ENCODE measurements at places on chromosomes 5 and 9.

- DNase-seq = no peak
Measured at GRCh38 chr5:95935553-95936100, 26.0 kb downstream of the ELL2 start.

DNA sequence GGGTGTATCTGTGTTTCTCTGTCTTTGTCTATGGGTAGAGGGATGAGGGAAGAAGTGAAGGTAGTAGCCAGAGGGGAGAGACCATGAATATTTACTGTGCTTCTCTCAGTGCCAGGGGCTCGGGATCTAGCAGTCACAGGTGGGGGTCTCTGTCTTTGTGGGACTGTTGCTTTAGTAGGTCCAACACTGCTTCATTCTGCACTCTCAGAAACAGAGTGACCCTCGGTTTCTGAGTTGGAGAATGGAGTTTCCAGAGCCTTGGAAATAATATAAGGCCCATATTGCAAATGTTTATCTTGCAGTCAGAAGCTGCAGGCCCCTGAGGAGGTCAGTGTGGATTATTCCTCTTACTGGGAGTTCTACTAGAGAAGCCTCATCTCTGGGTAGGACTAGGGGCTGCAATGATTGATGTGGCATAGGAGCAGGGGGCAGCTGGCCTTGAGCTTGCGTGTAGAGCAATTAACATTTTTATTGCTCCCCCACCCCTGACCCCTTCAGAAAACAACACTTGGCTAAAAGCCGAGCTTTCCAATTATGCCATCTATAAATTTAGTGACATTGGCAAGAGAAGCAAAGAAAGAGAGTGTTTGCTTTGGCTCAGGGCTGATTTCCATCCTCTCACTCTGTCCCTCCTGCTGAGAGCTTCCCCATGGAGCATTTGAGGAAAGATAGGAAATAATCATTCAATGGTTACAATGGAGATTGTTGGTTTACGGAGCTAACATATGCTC, 55.0 kb upstream of the TRPC7 start:
- DNase-seq = no peak

- no peak for DNase-seq
Measured at GRCh38 chr5:139141446-139142204, 56.5 kb downstream of the SIL1 start.

DNA sequence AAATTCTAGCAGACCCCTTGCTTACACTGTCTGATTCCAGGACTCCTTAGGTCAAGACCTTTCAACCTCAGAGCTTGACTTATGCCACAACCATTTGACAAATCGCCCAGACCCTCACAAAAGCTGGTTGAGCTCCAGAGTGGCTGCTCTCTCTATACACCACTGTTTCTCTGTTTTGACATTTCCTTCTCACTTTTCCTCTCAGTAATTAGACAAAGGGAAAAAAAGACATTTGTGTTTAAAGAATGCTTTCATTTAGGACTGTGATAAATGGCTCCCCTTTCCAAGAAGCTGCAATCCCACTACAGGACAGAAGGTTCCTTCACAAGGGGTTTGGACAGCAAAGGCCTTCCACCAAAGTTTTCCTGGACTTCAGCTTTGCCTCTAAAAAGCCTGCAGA, 601.3 kb downstream of the NR2F1-AS1 start:
- no peak for DNase-seq

DNA sequence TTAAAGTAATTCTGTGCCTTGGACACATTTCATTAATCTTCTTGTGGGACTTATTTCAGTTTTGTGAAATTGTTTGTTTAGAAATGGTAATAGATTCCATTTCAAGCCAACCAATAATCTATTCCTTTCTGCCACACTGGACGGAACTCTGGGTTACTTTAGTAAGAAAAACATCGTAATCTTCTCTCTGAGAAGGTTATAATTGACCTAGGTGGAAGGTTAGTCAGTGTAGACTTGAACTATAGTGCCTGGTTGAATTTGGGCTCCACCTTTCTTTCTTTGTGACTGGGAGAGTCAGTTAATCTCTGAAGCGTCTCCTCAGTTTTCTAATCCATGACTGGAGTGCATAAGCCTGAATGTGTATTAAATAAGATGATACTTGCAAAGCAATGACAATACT, 89.7 kb upstream of the PRLR start:
- DNase-seq = peak; percentile 17

DNA sequence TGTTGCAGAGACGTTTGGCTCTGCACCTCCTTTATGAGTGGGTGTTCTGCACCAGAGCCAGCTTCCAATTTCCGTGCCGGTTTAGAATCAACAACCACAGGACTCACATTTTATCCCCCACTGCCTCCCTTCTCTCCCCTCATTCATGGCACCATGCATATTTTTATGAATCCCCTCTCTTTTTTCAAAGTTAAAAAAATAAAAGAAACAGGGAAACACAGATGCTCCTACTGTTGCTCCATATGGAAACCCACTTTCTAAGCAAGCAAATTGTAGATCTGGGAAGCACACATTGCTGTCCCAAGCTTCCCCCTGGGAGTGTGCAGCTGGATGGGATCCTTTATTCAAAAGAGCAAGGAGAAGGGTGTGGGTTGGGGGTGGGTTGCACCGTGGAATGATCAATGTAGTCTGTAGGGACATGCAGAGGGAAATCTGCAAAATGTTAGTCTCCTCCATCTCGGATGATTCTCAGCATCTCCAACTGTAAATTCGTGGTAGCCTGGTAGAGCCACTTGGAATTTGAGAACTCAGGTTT, 410.0 kb upstream of the ADAMTSL1 start:
- no peak for DNase-seq

GRCh38 chr9:70557661-70558369, 143.4 kb upstream of the KLF9 start:
- no peak for DNase-seq

GRCh38 chr5:66864240-66864884, 268.2 kb downstream of the MAST4 start:
- DNase-seq = peak; percentile 26

GRCh38 chr5:160750938-160751657, 100.9 kb downstream of the ATP10B start:
- no peak for DNase-seq

GRCh38 chr5:105413406-105413990, 1850.9 kb upstream of the NUDT12 start:
- no peak for DNase-seq

- no peak for DNase-seq
Measured at GRCh38 chr5:110909950-110910349, 161.6 kb upstream of the TSLP start.

- no peak for DNase-seq
Measured at GRCh38 chr5:574906-575305, 37.2 kb upstream of the CEP72 start.

DNA sequence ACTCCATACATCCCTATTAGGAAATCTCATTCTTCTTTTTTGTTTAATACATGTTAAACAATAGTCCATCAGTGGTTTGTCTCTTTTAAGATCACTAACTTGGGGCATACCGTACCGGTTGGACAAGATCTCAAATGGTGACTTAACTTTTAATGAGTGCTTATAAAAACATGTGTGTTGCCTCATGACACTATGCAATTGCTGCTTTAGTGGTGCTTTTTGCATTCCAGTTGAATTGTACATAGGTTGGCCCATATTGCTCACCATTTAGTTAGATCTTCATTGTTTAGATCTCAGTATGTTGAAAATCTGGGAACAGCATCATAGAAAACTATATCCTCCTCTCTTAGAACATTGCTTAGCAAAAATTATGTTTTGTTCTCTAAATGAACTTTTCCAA, 17.8 kb downstream of the C9orf85 start:
- no peak for DNase-seq

DNA sequence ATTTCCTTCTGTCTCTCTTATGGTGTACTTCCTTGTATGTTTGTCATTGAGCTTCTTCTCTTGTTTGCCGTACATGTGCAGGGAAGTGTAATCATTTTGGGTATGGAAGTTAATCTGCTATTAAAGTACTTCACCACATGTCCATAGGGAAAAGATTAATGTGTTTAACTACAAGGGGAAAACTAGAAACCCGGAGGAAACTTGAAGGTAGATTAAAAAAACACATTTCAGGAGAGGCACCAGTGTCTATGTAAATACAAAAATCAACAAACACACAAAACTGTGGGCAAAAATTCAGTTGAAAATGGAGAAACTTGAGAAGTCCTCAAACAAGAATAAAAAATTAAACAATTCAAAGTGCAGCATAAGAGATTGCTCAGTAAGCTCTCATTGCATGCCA, 166.4 kb downstream of the PBX3 start:
- no peak for DNase-seq

- DNase-seq = no peak
Measured at GRCh38 chr5:176883700-176884570, 15.2 kb downstream of the HK3 start.

DNA sequence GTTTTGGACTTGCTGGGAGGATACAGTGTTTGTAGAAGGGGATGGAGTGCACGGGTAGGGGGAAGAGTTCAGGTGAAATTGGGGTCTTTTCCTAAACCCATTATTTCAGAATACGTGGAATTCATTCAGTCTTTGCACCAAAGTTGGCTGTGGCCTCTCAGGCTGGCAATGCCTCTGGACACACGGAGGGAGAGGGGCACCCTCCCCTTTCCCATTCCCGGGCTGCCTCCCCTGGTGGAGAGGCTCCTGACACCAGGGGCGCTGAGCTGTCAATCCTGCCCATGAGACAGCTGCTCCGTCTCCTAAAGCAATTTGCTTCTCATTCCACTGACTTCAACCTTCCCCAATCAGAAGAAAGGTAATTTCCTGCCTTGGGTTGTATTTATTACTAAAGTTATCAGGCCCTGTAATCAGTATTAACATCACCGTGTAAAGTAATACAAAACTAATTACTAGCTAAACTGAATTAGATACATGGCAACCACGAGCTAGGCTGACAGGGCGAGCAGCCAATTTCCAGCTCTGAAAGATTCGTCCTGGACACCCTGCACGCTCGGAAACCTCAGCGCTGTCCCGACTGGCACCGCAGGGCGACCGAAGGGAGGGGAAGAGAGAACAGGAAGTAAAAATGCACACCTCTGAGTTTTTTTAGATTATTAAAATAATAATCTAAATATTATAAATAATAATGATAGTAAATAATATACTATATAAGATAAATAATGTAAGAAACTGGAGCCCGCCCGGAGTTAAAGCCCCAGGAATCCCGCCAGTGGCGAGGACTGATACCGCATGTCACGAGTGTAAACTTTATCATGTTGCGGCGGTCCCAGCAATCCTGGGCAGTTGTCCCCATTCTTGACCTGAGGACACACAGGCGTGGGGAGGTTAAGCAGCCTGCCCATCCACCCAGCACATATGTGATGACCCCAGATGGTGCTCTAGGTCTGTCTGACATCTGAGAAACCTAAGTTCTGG, 6.9 kb upstream of the OLFM1 start:
- no peak for DNase-seq

DNA sequence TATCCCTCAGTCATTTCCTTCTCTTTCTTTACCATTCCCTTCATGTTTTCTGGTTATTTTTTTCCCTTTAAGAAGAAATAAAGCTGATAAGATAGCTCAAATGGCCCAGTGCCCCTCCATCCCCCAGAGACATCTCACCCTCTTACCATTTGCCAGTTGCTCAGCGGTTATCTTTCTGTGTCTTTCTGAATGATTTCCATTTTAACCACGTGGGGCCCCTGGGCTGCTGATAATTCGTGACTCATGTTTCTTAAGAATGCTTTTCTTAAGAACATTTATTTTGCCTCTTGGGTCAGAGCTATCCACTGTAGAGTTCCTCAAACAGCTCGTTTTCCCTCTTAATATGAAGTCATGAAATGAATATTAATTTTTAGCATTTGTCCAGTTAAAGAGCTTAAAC, 147.8 kb downstream of the MAST4 start:
- no peak for DNase-seq

GRCh38 chr5:51983161-51983560, 599.9 kb downstream of the ISL1 start:
- DNase-seq = no peak

- DNase-seq = no peak
Measured at GRCh38 chr9:121838746-121839669, 187.6 kb downstream of the DAB2IP start.

DNA sequence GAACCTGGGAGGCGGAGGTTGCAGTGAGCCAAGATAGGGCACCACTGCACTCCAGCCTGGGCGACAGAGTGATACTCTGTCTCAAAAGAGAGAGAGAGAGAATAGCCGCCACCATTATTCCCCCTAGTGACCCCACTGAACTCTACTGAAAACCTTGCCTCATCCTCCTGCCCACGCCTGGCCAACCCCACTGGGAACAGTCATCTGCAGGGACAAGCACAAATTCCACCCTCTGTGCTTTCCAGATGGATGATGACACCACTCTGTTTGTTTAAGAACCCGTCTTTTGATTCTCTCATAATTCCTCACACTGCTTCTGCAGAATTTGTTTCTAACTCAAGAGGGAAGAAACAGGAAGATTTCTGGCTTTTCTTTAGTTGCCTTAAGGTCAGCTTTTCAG, 12.2 kb downstream of the BHMT2 start:
- no peak for DNase-seq

GRCh38 chr9:72718503-72718902, 197.1 kb downstream of the TMC1 start:
- no peak for DNase-seq

- DNase-seq = no peak
Measured at GRCh38 chr5:14190194-14191164, 47.3 kb downstream of the TRIO start.

DNA sequence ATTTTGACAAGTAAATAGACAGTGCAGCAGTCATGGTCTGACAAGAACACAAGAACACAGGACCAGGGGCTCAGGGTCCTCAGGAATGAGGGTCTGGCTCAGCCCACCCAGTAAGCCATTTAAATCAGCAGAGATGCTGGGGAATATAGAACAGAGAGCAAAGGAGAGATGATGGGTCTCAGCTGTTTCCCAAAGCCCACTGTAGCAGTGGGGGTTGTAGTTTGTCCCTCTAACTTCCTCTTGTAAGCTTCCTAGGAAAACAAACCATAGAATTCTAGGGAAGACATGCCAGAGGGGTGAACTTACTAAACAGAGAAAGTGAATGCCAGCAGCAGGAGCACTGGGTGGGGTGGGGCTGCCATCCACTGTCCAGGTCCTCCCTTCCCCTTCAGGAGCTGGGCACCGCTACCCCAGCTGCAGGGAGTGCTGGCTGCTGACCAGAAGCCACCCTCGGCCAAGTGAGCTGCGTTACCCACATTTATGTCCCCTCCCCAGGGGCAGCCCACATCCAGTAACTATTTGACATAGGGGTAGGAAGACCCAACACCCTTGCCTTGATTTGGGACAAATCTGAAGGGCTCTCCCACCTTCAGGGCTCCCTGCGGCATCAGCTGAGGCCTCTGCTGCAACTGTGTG, 41.6 kb downstream of the GABBR2 start:
- no peak for DNase-seq

- peak; percentile 58 for DNase-seq
Measured at GRCh38 chr9:132169672-132170392, 8.0 kb downstream of the NTNG2 start.

Measured in activated CD4-positive, alpha-beta T cell treated with anti-CD3 and anti-CD28 coated beads, Interleukin-2, amount 50 U/mL, for 16 hours (primary cell).